ENCODE measurements at places on chromosomes 5 and 9.

DNA sequence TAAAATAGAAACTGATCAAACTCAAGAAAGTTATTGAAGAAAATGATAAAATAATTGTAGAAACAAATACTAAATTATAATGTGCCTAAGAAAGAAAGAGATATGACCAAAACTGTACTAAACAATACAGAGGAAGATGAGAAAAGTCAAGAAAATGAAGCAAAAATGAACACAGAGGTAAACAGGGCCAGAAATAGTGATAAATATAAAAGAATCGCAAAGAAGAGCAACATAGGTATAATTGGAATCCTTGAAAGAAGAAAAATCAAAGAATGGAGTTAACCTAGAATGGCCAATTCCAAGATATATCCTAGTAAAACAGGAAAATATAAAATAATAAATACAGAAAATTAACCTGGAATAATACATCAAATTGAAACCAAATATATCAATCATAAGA is 69.6 kb downstream of the CSF2 start:
- no peak for DNase-seq

DNA sequence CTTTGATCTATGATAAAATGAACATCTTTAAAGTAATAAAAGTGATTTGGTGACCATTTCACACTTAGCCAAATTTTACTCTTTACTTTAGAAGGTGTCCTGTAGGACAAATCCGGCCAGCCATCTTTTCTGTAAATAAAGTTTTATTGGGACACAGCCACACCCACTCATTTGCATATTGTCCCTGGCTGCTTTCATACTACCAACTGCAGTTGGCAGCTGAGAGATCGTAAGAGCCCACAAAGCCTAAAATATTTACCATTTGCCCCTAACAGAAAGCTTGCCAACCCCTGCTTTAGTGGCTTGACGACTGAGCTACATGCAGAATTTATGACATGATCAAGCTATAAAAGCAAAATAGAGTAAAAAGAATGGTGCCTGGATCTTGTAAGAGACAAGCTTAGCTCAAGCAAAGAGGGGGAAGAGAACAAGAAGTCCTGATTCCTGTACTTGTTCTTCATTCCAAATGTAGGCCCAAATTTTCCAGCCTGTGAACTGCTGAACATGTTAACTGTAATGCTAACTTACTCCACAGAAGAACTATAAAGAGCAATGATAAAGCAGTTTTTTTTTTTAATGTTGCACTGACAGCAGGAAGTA is 7.4 kb upstream of the FBXO10 start:
- no peak for DNase-seq

- no peak for DNase-seq
These were observed 439.1 kb upstream of the KIF2A start for GRCh38 chr5:61866930-61867329.

- DNase-seq, result no peak
These were observed 116.3 kb upstream of the SLC25A48 start for GRCh38 chr5:135718151-135718550.

DNA sequence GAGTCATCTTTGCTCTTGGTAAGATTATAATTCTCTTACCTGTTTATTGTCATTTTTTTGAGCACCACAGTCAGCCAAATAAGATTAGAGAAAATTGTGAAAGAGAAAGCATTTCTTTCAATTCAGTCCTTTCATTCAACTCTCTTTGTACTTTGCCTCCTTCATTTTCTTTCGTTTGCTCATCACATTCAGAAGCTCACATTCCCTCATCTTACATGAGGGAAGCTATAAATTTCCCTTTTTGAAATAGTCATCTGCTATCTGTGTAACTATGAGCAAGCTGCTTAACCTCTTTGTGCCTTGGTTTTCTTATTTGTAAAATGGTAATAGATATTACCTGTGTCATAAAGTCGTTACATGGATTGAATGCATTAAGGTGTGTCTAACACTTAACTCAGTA is 41.4 kb downstream of the PAM start:
- no peak for DNase-seq

- no peak for DNase-seq
These were observed 126.4 kb upstream of the SLC12A2 start for GRCh38 chr5:127957183-127957582.
